ENCODE measurements at places on chromosomes 2 and 18. TPM values are rescaled to one million over a fixed set of nuclear protein-coding genes. Genes with fewer than 3 reads are reported as not detected.

GRCh38 chr2:129193961-129194360 is 785.5 kb upstream of the RAB6C start:
- no peak for DNase-seq

DNA sequence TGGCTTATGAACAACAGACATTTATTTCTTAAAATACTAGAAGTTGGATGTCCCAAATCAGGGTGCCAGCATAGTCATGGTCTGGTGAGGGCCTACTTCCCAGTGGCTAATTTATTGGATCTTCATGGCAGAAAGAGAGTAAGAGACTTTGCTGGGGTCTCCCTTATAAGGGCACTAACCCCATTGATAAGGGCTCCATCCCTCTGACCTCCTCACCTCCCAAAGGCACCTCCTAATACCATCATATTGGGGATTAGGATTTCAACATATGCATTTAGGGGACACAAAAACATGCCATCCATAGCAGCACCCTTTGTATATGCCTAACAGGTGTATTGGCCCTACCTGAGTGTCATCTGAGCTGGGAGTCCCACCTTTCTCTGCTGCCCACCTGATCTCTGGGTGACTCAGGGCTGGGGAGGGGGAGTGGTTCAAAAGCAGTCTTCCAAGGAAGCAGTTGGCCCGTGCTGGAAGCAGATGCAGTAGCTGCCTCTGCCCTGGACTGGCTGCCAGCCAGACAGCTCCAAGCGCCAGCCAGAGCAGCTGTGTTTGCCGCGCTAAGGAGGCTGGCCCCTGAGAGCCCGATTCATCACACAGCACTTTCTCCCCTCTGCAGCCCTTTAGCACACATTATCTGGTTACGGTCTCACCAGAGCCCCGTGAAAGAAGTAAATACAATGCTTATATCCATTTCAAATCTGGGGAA is 84.6 kb downstream of the SMAD7 start:
- DNase-seq, result peak; percentile 91

- no peak for DNase-seq
Measured at GRCh38 chr2:8049851-8050571, 631.8 kb upstream of the ID2 start.

DNA sequence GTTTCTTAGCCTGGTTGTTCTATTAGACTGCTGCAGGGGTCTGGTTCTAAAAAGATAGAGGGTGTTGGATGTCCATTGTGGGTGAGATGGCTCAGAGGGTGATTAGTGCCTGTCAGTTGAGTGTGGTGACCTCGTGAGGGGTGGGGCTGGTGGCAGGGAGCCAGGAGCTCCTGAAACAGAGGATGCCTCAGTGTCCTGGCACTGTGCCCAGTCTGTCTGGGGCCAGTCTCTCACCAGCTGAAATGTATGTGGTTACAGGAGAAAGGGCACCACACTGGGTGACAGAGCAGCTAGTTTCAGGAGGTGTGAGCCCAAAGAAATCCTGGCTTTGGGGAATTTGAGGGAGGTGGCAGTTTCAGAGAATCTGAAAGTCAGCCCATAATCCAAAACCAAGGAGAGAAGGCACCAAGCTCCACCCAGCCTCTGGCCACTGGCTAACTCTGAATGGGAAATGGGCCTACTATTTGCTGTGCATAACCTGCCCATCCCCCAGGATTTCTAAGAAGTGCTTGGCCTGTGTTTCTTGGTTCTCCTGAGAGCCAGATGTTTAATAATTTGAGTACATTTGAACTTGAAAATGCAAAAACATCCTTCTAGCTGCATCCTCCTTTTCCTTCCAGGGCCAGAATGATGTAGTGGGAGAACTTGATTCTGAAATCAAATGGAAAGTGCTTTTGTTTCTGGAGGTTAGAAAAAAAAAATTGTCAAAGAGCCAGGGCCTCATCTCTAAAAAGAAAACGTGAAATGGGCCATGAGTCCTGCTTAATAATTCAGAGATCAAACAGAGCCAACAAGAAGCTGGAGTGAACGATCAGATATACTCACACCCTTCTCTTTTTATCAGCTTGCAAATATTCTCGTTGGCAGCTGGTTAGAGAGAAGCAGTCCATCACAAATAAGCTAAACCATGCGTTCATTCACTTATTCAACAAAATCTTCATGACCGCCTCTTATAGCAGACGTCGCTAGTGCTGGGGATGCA is 92.3 kb downstream of the B3GNT2 start:
- no peak for DNase-seq

DNA sequence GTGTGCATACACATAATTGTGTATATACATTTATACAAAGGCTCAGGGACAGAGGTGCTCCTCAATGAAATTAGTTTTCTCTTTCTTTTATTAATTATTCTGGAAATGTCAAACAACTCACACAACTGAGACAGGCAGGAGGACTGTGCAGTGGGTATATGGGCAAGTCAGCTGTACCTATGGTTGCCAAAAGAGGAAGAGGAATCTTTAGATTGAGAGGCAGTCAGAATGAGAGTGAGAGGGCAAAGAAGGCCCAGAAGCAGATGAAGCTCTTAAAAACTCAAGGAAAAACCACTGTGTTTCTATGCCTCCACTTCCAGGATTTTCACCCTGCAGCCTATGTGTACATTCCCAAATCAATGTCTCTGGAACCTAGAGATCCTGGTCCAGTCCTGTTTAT is 79.1 kb downstream of the CACNB4 start:
- DNase-seq, result no peak

GRCh38 chr2:227888289-227888688 is 16.9 kb downstream of the DAW1 start:
- DNase-seq, result no peak

Gene FBXO15
- total RNA-seq, result not detected

Gene C1GALT1C1L
- total RNA-seq, result 0.74 TPM

Gene CAPN14
- 0.23 TPM for total RNA-seq

Gene RPIA
- total RNA-seq, result 30.3 TPM

Gene PJVK
- total RNA-seq, result 1.4 TPM

Gene CRYGC
- total RNA-seq, result not detected

Gene KYNU
- not detected for total RNA-seq

Gene CDK15
- not detected for total RNA-seq
